ENCODE measurements at places on chromosomes 1 and 21. TPM values are rescaled to one million over a fixed set of nuclear protein-coding genes. Genes with fewer than 3 reads are reported as not detected.

DNA sequence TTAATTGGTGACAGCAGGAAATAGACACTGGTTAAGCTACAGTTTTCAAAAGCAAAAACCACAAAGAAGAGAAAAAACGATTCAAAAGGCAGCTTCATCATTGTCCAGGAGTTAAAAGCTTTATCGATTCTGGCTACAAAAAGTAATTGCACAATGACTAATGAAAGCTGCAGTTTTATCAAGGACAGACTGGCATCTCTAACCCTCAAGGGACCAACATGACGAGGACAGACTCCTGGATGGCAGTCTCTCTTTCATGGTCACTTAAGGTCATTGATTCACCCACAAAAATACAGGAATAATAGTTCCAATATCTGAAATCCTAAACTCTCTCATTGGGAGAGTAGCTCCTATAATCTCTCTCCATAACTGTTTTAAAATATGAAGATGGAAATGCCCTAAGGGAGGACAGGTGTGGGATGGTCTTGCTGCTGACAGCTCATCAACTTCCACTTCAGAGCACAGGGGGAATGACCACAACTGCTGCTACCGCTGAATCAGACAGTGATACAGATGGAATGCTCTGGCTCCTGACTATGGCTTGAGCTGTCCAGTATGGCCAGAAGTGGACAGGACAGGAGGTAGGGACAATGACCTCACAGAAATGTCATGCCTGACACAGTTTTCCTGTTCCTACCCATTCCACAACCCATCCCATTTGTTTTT, 17.4 kb upstream of the CPLANE2 start:
- no peak for DNase-seq

GRCh38 chr1:229553621-229554130, 4.8 kb downstream of the ABCB10 start:
- no peak for DNase-seq

GRCh38 chr1:64029037-64029436, 174.4 kb upstream of the UBE2U start:
- DNase-seq: no peak

DNA sequence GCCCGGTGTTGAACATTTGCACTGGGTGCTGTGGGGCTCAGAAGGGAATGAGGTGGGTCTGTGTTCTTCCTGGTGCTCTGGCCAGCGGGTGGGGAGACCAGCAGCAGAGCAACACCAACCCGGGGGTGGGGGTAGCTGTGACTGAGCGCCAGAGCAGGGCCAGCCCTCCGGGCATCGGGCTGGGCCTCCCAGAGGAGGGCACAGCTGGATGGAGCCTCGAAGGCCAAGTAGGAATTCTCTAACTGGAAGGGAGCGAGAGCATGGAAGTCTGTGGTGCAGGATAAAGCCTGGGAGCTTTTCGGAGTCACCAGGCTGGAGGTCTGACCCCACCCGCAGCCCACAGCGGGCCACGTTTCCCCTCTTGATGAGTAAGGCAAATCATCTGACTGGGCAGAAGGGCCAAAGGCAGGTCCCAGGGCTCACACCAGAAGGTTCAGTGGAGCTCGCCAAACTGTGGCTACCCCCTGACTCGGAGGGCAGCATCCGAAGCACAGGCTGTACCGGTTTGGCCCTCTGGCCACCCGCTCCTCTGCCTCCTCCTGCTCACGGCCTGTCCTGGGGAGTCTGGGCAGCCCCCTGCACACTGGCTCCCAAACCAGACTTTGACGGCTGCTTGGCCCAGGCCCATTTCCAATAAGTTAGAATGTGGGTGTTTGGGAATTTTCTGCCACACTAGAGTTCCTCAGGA, 18.8 kb downstream of the SLC1A7 start:
- no peak for DNase-seq

GRCh38 chr21:29287383-29287782, 11.3 kb upstream of the BACH1 start:
- no peak for DNase-seq

DNA sequence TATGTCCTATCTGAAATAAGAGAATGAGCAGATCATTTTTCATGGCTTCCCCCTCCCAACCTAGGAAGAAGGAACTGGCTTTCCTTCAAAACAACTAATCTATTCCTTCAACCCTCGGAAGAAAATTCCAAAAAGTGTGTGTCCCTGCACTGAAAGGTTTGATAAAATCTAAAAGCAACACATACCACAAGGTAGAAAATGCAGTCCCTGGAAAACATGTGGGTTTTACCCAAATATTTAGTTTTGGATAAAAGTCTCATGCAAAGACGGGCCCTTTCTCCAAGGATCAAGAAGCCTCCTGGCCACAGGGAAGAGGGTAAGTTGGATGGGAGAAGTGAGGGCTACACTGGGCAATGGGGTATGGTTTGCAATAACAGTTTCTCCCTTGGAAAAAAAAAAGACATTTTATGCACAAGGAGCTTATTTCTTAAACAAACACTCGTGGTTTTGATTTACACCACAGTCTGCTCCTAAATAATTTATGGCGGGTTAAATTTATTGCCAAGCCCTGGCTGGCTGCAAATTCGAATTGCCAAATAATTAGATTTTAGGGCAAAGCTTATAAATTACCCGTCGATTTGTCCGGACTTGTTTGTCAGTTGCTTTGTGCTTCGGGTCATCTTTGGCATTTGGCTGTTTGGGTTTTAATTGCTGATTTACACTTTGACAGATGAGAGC, 28.9 kb downstream of the ERI3 start:
- no peak for DNase-seq

- DNase-seq: no peak
These were observed 30.4 kb downstream of the IFNGR2 start for GRCh38 chr21:33433425-33434114.

GRCh38 chr1:44740179-44740617, 561 bp downstream of the KIF2C start:
- DNase-seq: no peak

GRCh38 chr1:29513357-29513756, 277.0 kb downstream of the PTPRU start:
- peak; percentile 60 for DNase-seq

GRCh38 chr21:15278279-15278678, 213.5 kb upstream of the NRIP1 start:
- DNase-seq: no peak

DNA sequence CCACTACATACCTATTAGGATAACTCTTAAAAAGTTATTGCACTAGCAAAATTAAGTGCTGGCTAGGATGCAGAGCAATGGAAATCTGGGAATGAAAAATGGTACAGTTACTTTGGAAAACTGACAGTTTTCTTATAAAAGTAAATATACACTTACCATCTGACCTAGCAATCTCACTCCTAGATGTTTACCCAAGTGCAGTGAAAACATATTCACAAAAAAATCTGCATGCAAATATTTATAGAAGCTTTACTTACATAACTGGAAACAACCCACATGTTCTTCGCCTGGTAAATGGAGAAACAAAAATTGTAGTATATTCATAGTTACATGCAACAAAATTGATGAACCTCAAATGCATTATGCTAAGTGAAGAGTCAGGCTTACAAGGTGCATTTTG, 12.9 kb upstream of the FLG2 start:
- no peak for DNase-seq

GRCh38 chr21:42401154-42401553, 2.5 kb upstream of the UBASH3A start:
- DNase-seq: no peak

GRCh38 chr1:116910379-116911187, 867 bp downstream of the PTGFRN start:
- peak; percentile 41 for DNase-seq

DNA sequence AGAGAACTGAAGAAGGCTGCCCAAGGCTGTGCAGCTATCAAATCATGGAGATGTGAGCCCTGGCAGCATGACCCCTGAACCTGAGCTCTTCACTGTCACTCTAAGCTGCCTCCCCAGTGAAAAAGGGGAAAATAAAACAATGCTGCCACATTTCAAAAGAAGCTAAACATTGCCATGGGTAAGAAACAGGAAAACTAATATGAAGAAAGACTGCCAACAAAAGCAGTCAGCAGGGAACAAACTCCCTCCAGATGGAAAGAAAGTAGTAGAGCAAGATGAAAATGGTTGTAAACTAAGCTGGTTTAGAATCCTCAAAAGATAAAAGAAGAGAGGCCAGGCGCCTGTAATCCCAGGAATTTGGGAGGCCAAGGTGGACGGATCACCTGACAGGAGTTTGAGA, 36.2 kb upstream of the CSF1 start:
- DNase-seq: no peak

GRCh38 chr1:72915581-72915980, 633.2 kb upstream of the NEGR1 start:
- DNase-seq: no peak

GRCh38 chr1:193766329-193766728, 579.9 kb upstream of the B3GALT2 start:
- no peak for DNase-seq

The LAMC1 gene
- polyA plus RNA-seq: 101 TPM

The PLA2G2A gene
- not detected for polyA plus RNA-seq

The AGO1 gene
- 9.5 TPM for polyA plus RNA-seq

The SH2D1B gene
- not detected for polyA plus RNA-seq

The CADM3 gene
- polyA plus RNA-seq: 0.78 TPM

The S100A7 gene
- not detected for polyA plus RNA-seq

The AGMAT gene
- polyA plus RNA-seq: 0.66 TPM

The LEMD1 gene
- not detected for polyA plus RNA-seq
